ENCODE measurements at places on chromosomes 5 and 9. TPM values are rescaled to one million over a fixed set of nuclear protein-coding genes. Genes with fewer than 3 reads are reported as not detected.

DNA sequence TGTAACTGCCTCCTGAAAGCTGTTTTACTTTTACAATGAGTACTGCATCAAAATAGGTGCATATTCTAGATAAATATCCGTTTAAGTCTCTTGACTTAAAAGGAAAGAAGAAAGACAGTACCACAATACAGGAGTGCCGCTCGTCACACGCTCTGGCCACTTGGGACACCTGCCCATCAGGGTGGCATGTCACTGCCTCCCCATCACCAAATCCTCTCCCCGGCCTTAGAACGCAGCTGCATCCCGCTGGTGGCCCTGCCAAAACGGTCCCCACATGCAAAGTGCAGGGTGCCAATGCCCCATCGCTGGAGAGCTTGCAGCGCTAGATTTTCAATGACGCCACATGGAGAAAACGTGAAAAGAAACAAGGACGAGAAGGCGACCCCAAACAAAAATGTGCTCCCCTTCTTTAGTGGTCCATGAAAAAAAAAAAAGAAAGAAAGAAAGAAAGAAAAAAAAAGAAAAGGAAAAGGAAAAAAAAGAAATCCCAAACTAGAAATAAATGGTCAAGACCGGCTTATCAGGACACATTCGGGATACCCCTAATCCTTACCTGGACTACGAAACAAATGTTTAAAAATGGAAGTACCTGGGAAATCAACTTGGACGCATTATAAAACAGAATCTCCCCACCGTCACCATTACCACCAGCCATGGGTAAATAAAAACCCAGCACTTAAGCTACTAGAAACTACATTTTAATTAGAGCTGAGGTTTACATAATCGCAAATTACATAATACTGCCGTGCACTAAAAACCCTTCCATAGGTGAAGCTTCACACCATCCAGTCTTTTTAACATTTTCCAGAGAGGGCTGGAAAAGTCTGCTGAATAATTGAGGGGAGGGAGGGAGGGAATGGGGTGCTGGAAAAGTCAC, 1.0 kb downstream of the ANKH start:
- DNase-seq, result no peak

GRCh38 chr9:137423514-137424291, 510 bp downstream of the NOXA1 start:
- no peak for DNase-seq

DNA sequence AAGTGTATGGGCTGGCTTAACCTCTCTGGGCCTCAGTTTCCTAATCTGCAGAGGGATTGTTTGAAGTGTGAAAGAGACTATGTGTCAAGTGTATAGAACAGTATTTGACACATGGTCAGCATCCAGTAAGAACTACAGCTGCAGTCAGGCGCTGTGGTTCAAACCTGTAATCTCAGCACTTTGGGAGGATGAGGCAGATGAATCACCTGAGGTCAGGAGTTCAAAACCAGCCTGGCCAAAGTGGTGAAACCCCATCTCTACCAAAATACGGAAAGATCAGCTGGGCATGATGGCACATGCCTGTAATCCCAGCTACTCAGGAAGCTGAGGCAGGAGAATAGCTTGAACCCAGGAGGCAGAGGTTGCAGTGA, 31.9 kb upstream of the STING1 start:
- DNase-seq, result no peak

- DNase-seq, result no peak
These were observed 160.5 kb upstream of the CDH10 start for GRCh38 chr5:24805230-24805629.

- no peak for DNase-seq
These were observed 293.1 kb upstream of the BRINP1 start for GRCh38 chr9:119662329-119662728.

- no peak for DNase-seq
These were observed 33.8 kb downstream of the ERP44 start for GRCh38 chr9:100064872-100065581.

DNA sequence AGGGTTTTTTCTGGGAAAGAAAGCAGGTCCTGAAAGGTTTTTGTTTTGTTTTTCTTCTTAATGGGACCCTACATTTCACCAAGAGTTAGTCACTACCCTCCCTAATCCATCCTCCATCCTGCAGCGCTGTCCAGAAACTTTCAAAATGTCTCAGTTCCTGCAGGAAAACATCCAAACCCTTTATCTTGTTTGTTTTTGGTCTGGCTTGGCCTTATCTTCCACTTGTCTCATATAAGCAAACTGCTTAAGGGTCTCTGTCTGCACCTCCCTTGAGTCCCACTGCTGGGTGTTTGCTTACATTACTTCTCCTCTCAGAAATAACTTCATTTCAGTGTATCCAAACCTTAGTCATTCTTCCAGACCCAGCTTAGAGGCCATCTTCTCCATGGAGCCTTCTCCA, 11.0 kb upstream of the TRAF1 start:
- DNase-seq, result no peak

GRCh38 chr5:72476721-72477120, 30.5 kb downstream of the ZNF366 start:
- DNase-seq, result no peak

DNA sequence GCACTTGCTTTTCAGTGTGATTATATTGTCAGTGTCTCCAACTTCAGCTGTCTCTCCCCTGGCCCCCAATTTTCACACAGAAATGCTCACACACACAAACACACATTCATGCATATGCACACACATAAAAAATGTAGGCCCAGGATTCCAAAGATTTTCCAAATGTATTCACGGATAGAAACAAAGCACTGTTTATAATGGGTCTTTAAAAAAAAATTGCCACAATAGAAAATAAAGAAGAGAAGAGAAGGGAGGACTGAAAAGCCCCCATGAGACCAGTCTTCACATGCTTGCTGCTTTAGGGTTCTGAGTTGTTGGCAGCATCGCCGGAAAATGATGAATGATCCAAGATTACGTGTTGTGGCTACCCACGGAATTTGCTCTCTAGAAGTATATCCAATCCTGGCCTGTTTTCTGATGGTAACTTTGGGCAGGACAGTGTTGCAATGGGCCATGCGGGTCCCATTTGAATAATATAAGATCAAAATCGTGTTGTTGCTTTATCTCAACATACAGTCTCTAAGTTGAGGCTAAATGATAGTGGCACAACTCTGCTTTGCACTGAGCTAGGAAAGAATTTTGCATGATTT, 36.2 kb upstream of the ACO1 start:
- no peak for DNase-seq

GRCh38 chr9:137905740-137906139, 28.2 kb downstream of the CACNA1B start:
- no peak for DNase-seq

DNA sequence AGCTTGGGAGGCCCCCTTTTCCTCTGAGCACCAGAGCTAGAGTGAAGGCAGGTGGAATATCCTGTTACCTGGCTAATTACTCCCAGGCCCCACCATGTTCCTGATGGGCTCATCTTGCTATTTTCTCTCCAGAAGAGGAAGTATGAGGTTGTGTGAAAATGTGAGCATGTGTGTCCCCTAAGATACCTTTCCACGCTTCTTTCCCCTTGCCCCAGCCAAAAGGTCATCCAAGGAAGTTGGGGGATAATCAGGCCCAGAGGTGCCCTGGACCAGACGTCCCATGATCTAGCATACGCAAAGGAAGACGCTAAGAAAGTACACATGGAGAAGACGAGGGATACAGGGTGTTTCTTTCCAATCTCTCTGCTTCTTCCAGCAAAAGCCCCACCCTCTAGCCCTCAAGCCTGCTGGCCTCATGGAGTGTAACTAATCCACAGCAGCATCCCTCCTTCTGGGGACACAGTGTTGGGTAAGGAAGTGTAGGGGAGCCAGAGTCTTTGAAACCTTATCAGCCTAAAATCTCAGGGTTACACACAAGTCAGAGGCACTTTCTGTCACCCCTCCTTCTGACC, 115.3 kb downstream of the SLC1A3 start:
- DNase-seq, result no peak

DNA sequence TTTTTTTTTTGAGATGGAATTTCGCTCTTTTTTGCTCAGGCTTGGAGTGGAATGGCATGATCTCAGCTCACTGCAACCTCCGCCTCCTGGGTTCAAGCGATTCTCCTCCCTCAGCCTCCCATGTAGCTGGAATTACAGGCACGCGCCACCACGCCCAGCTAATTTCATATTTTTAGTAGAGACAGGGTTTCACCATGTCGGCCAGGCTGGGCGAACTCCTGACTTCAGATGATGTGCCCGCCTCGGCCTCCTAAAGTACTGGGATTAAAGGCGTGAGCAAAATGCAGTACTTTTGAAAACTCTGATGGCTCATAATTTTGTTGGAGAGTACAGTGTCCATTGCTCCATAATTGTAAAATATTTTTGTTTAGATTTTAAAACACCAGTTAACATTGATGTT, 52.6 kb downstream of the CCNH start:
- no peak for DNase-seq

GRCh38 chr9:99411479-99412115, 189.5 kb downstream of the SEC61B start:
- no peak for DNase-seq

DNA sequence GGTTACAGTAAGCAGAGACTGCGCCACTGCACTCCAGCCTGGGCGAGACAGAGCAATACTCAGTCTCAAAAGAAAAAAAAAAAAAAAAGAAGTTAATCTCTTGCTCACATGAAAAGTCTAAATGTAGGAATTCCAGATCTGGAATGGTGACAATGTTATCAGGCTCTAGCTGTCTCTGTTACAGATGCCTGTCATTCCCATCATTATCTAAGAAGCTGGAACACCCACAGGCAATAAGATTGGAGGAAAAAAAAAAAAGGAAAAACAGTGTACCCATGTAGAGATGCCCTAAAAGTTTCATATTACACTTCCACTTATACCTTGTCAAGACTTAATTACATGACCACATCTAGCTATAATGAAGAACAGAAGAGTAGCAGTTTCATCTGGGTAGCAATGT, 38.2 kb downstream of the PTBP3 start:
- no peak for DNase-seq

The TAF1L gene
- polyA plus RNA-seq, result 0.10 TPM
